Fibroblast of skin of abdomen (primary cell): ENCODE measurements at places on chromosomes 5 and 9.

- peak; percentile 19 for DNase-seq
Measured at GRCh38 chr9:87725356-87725899, 491 bp upstream of the CTSL start.

DNA sequence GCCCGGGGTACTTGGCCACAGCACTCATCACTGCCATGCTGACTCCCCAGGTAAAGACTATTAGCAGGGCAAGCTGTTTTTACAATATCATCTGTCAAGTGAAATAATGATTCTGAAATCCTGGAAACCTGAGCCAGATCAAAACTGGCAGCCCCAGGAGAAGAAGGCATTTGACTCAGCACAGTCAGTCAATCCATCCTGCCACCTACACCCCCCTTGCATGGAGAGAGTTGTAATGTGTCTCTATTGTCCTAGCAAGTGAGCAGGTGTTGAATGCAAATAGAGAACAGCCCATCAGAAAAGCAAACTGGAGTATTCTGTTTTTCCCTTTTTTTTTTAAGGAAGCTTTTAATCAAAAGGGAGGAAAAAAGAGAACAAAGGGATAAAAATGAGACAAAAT is 291.2 kb downstream of the BRINP1 start:
- no peak for DNase-seq

DNA sequence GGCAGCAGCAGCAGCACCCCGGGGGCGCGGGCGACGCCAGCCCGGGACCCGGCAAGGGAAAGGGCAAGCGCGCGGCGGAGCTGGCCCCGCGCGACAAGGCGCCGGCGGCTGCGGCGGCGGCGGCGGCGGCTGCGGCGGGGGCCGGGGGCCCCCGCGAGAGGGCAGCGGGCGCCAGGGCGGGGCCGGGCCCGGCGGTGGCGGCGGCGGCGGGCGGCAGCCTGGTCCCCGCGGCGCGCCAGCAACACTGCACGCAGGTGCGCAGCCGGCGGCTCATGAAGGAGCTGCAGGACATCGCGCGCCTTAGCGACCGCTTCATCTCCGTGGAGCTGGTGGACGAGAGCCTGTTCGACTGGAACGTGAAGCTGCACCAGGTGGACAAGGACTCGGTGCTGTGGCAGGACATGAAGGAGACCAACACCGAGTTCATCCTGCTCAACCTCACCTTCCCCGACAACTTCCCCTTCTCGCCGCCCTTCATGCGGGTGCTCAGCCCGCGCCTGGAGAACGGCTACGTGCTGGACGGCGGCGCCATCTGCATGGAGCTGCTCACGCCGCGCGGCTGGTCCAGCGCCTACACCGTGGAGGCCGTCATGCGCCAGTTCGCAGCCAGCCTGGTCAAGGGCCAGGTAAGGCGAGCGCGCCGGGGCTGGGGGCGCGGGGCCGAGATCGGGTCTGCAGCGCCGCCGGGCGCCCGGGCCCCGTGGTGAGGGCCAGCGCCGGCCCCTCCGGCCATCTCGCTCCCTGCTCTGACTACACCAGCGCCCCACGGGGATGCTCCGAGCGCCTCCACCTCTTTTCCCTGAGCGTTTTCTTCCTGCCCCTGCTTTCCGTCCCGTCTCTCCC is at the start of gene UBE2QL1:
Gene UBE2QL1, plus strand, starts transcription at position 238 of the 843 bp plus-strand sequence. Its CDS starts 35 bp downstream, at position 273.
- DNase-seq = peak; percentile 8

DNA sequence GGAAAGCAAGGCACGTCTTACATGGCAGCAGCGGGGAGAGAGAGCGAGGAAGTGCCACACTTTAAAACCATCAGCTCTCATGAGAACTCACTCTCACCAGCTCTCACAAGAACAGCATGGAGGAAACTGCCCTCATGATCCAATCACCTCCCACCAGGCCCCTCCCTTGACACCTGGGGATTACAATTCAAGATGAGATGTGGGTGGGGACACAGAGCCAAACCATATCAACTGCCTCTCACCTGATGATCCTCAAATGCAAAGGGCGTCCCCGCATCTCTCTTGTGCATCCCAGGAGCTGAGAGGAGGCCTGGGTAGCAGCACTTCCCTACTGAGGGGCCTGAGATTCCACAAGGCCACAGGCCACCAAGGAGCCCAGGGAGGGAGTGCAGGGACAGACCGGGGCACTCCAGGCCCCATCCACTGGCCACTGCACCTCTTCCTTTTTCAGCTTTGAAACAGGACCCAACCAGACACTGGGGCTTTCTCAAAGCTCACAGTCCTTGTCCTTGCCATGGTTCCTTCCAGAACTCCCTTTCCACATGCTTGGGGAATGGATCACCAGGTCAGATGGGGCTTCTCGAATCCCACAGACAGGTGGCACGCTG is 54.5 kb upstream of the IL17B start:
- peak; percentile 90 for DNase-seq
